ENCODE measurements at places on chromosomes 2 and 18. TPM values are rescaled to one million over a fixed set of nuclear protein-coding genes. Genes with fewer than 3 reads are reported as not detected.

MARCO gene
- total RNA-seq = 23.6 TPM

LRRTM4 gene
- total RNA-seq = not detected

DIPK1C gene
- not detected for total RNA-seq

UBR3 gene
- total RNA-seq = 110 TPM

MYL1 gene
- total RNA-seq = not detected

LYG1 gene
- 1.8 TPM for total RNA-seq

Measured in subcutaneous adipose tissue (tissue), 4 donors.